Activated CD8-positive, alpha-beta memory T cell treated with anti-CD3 and anti-CD28 coated beads for 4 hours (primary cell): ENCODE measurements at places on chromosomes 1 and 21.

DNA sequence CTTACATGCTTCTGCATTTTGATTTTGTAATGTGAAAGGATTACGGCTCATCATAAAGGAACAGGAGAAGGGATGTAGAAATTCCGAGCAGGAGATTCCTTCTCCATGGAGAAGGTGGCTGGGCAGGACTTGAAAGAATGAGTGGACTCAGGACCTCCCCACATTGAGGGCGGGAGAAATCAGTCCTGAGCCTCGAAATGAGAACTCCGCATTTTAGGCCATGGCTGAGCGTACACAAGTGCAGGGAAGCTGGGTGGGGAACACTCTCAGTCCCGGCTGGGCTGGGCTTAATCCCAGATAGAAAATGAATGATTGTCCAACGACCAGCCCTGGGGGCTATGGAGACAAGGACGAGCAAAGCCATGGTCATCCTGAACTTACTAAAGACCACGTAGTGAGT is 402.3 kb upstream of the POU3F1 start:
- no peak for DNase-seq

GRCh38 chr21:35201288-35201687 is 152.2 kb upstream of the RUNX1 start:
- DNase-seq, result no peak

GRCh38 chr1:16158993-16159831 is 3.3 kb upstream of the EPHA2 start:
- no peak for DNase-seq

DNA sequence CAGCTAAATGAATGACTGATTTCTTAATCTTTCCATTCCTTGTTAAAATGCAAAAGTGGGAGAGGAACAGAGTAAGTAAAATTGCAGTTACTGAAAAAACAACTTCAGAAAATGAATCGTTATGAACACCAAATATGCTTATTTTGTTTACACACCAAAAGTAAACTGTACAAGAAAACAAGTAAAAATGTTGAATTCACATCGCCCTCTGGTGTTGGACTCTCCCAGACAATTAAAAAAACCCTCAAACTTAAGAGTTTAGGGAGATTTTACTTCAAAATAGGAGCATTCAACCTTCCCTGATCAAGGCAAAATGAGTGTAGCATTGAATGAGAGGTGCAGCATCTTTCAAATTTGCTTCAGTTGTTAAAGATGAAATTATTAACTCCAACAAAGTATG is 19.4 kb upstream of the ESRRG start:
- no peak for DNase-seq

DNA sequence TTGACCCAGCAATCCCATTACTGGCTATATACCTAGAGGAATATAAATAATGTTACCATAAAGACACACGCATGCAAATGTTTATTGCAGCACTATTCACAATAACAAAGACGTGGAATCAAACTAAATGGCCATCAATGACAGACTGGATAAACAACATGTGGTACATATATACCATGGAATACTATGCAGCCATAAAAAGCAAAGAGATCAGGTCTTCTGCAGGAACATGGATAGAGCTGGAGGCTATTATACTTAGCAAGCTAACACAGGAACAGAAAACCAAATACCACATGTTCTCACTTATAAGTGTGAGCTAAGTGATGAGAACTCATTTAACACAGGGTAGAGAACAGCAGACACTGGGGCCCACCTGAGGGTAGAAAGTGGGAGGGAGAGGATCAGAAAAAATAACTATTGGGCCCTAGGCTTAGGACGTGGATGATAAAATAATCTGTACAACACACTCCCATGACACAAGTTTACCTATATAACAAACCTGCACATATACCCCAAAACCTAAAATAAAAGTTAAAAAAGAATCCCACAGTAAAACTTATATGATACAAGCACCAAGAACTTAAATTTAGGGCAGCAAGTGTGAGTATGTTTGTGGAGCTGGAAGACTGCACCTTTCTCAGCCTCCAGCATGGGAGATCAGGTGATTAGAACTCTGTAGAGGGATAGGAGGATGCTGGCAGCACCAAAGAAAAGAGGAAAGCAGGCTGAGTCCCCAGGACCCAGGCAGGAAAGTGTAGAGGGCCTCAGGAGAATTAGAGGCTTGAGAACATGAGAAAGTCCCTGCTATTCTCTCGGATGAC is 320.8 kb upstream of the USP24 start:
- DNase-seq, result no peak

- no peak for DNase-seq
Measured at GRCh38 chr1:168266644-168267186, 14.0 kb upstream of the TBX19 start.

DNA sequence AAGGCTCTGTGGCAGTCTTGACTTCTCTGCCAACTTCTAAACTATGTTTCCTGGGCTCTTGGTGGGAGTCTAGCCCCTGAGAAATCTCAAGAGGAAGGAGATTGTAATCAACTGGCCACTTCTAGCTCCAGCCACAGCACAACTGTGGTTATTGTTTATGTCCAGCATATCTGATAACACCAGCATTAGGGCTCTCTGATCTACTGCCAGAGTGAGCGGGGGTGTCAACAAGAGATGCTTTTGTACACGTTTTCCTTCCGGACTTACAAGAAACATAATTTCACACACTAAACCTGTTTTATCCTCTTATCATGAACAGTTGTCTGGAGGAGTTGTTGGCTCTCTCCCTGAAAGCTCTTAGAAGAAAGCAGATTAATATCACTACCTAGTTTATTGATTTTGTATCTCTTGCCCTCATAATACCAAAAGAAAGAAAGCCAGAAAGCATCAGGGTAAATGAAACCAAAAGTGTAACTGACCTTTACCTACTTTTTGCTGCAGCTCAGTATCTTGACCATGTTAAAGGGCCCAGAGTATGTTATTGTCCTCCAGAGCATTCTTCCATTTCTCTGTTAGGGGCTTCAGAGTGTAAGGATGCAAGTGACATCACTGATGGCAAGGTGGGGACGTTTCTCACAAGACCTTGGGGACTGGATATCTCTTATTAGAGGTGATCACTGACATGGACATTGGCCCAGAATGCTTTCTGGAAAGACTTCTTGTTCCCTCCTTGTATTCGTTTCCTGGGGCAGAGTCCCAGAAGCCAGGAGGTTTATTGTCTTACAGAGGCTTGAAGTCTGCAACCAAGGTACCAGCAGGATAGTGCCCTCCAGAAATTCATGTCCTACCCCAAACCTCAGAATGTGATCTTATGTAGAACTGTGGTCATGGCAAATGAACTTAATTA is 9.6 kb upstream of the SH2D1B start:
- DNase-seq, result no peak

GRCh38 chr1:181482521-181483284 is 614 bp upstream of the CACNA1E start:
- no peak for DNase-seq
